ENCODE measurements at places on chromosomes 4 and X. TPM values are rescaled to one million over a fixed set of nuclear protein-coding genes. Genes with fewer than 3 reads are reported as not detected.

- DNase-seq: no peak
Measured at GRCh38 chr4:67701517-67701850, 529 bp upstream of the UBA6 start.

DNA sequence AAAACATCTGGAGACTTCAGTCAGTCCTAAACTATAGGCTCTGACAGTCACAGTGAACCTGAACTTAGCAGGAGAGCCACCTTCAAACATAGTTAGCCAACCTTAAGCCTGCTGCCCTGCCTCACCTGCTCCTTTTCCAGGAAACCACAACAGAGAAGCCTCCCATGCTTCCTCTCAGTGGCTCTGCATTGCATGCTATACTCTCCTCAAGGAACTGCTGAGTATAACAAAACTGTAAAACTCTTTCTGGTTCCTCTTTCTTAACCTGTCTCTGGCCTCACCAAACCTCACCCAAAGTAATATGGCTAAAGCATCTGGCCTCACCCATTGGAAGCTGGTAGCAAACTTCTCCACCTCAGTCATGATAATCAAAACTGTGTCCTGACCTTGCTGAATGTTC lies 122.1 kb downstream of the ANKRD50 start:
- DNase-seq: no peak

GRCh38 chrX:153828723-153829548 lies 1.4 kb downstream of the PDZD4 start:
- no peak for DNase-seq

- DNase-seq: no peak
Measured at GRCh38 chr4:146335763-146336409, 121.5 kb downstream of the REELD1 start.

DNA sequence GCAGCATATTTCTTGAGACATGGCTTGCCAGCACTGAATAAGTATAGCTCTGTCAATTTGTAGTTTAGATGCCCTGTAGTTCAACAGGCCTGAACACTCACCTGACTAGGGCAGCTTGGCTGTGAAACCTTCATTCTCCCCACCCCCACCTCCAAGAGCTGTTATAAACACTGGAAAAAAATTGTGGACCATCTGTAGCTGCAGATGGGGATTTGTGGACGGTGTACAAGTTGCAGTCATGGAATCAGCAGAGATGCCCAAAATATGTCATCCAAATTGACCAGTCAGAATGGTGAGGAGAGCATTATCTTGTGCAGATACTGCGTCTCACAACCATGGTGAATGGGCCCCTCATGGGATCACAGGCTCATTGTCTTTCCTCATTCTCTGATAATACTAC lies 76.2 kb upstream of the PAQR3 start:
- DNase-seq: no peak

DNA sequence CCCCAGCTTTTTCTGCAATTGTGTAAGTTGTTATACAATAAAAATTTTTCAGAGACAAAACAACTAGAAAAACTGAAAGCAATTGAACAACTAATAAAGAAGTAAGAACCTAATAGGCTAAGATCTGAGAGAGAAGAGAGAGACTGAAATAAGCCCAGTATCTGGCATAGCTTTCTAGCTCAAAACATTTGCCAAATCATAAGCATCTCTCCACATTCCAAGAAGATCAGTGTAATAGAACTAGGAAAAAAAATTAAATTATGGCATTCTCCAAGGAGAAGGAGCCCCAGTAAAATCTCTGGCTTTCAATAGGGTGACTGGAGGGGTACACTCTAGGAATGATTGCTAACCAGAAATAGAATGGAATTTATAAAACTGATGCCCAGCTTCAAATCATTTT lies 19.0 kb upstream of the PPP3CA start:
- DNase-seq: no peak

DNA sequence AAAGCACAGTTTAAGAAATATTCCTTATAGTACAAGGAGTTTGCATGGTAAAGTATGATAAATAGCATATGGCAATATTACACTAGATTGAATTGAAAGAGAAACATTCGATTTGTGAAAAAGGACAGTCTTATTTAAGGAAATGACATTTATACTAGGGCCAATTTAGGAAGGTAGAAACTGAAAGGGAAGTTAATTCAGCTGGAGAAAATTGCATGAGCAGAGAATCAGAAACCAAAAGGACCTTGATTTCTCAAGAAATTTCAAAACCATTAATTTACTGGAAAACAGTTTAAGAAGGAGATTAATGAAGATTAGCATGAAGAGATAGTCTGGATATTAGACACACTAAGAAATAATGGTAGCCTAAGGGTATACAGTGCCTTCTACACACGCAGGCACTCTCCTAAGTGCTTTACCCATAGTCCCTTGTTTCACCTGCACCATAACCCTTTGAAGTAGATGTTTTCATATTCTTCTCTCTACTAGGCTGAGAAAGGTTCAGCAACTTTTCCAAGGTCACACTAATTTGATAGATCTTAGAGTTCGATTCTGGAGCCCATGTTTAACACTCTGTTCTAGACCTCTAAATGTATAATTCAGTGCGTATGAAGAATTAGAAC lies 259.1 kb upstream of the SLIT2 start:
- DNase-seq: no peak

DNA sequence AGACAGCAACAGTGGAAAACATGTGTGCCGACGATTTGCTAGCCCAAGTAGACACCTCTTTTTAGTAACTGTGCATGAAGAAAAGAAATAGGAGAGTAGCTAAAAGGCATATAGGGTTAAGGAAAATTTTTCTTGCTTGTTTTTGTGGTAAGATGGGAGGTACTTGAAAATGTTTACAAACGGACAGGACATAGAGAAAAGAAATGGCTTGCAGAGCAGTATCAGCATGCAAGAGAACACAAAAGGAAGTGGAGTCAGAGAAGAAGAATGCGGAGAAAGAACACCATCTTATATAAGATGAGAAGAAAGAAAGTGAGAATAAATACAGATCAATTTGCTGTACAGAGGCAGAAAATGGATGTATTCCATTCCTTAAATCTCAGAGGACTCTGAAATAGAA lies 263.7 kb upstream of the ETNPPL start:
- no peak for DNase-seq

GRCh38 chr4:47373174-47373573 lies 90.3 kb downstream of the COMMD8 start:
- no peak for DNase-seq

DNA sequence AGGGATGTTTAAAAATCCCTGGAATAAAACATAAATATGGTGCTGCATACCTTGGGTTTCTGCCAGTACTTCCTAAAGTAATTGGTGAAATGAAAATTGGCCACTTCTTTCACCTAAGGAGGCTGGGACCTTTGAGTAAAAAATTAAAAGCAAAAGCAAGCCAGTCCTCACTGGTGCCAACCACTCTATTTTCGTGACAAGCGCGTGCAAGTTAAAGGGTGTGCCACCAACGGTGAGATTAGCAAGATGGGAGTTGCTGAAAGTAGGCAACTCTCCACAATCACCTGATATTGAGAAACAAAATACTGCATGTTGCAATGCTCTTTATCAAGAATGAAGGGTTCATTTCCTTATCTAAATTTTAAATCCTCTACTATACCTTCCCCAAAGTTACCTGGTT lies 19.7 kb upstream of the RTL9 start:
- no peak for DNase-seq

DNA sequence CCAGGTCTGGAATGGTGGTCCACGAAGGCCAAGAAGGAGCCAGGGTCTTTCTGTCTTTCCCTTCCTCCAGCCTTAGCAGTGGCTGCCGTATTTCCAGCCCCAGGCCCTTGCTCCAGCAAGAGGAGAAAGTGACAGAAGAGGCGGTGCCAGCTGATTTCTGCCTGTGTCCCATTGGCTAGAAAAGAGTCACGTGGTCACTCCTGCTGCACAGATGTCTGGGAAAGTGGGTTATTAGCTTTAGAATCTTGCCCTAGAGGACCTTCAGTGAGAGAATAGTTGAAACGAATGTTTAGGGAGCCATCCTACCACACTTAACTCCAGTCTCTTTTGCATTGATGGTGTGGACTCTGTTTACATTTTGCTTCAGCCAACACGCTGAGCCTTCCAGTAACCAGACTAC lies 99.3 kb upstream of the BCOR start:
- DNase-seq: no peak

DNA sequence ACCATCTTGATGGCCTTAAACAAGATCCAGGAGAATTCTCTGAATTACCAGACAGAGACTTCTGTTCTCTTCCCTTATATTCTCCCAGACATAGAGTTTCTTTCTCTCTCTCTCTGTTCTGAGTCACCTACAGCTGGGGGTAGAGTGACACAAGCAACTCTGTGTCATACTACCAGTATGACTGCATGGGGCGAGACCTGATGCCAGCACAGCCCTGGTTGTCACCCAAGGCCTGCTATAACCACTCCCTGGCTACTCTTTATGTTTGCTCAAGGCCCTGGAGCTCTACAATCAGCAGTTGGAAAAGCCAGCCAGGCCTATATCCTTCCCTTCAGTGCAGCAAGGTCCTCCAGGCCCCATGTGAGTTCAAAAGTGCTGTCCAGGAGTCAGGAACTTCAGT lies 114.2 kb upstream of the TENT5D start:
- DNase-seq: no peak

DNA sequence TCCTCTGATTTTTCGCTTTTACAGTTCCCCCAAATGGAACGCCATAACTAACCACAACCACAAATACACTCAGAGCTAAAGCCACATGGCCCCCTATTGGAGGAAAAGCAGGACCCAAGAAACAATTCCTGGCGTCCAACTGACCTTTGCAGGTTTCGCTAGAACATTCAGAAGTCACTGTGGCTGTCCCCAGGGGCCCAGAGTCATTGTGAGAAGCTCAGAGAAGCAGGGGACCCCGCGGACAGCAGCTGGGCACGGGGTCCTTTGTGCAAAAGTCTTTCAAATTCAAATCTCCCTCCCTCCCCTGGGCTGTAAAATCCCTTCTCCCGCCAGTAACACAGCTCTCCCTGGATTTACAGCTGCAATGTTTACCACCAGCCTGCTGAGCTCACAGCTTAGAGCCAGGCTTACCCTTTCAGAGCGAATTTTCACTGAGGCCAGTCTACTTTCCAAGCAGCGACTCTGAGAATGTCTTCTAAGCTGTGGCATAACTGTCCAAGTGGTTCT lies 214.8 kb downstream of the CRLF2 start:
- DNase-seq: no peak

DNA sequence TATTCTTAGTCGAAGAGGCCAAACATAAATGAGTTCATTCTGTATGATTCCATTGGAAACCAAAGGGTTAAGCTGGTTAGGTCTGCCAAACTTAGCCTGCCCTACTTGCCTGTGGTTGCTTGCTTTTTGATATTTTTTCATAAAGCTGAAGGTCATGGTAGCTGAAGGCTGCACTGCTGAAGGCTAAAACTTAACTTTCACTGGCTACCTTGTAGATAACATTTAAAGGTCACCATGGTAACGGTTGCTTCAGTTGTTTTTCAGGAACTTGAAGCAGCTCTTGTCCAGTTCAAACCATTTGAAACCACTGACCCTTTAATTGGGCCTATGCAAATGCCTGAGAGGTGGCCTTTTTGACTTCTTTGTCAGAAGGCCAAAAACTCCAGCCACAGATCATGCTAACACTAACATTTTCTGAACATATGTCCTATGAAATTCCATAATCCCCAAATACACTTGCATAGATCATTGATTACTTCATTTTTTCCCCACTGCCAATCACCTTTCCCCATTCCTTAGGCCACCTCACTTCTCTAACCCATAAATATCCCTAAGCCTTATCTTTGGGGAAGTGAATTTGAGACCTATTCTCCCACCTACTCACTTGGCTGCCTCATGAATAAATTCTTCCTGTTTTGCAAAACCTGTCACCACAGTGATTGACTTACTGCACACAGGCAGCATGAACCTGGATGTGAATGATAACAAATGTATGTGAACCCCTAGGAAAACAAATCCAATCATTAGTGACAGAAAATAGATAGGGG lies 10.7 kb upstream of the SMIM10L2A start:
- no peak for DNase-seq

DNA sequence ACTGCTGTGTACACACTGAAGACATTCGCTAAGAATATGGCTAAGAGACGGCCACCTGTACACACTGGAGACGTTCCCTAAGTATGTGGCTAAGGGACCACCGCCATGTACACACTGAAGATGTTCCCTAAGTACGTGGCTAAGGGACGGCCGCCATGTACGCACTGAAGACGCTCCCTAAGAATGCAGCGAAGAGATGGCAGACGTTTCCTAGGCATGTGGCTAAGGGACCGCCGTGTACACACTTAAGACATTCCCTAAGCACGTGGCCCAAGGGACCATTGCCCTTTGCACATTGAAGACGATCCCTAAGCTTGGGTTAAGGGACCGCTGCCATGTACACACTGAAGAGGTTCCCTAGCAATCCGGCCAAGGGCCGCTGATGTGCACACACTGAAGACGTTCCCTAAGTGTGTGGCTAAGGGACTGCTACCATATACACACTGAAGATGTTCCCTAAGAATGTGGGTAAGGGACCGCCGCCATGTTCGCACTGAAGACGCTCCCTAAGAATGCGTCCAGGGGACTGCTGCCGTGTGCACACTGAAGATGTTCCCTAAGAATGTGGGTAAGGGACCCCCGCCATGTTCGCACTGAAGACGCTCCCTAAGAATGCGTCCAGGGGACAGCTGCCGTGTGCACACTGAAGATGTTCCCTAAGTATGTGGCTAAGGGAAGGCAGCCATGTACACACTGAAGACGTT lies 36.7 kb downstream of the DHRSX start:
- no peak for DNase-seq

SSX3 gene
- not detected for total RNA-seq

MAGEA1 gene
- not detected for total RNA-seq

MAP3K15 gene
- not detected for total RNA-seq

MCF2 gene
- total RNA-seq: 0.68 TPM

PROM1 gene
- 37.0 TPM for total RNA-seq

Measured in ureter (tissue), 1 donor.